ENCODE measurements at places on chromosomes 5 and 9. TPM values are rescaled to one million over a fixed set of nuclear protein-coding genes. Genes with fewer than 3 reads are reported as not detected.

The TRMT10B gene
- 0.53 TPM for total RNA-seq

The PITX1 gene
- 23.8 TPM for total RNA-seq

The NXNL2 gene
- not detected for total RNA-seq

The SPATA31E1 gene
- not detected for total RNA-seq

The BSPRY gene
- not detected for total RNA-seq

GRCh38 chr9:84235511-84235910 lies 105.0 kb downstream of the SLC28A3 start:
- no peaks in the 10 kb centered on the region for H3K27me3 ChIP-seq
- H3K27ac ChIP-seq, result no peak overlapping the region
- no peaks in the 10 kb centered on the region for H3K36me3 ChIP-seq
- DNase-seq, result no peak
- H3K4me1 ChIP-seq, result no peaks in the 10 kb centered on the region
- H3K4me3 ChIP-seq, result no peak overlapping the region

DNA sequence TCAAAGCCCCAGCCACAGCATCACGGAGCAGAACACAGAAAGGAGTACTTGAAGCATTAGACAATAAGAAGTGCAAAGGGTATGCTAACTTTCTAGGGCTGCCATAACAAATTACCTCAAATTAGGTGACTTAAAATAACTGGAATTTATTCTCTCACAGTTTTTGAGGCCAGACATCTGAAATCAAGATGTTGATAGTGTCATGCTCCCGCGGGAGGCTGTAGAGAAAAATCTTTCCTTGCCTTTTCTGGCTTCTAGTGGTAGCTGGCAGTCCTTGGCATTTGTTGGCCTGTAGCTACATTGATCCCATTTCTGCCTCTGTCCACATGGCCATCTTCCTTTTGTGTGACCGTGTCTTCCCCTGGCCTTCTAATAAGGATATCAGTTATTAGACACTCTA lies 51.9 kb upstream of the SPDL1 start:
- H3K36me3 ChIP-seq, result no peaks in the 10 kb centered on the region
- H3K27ac ChIP-seq, result no peak overlapping the region
- DNase-seq, result no peak
- H3K4me1 ChIP-seq, result no peaks in the 10 kb centered on the region

DNA sequence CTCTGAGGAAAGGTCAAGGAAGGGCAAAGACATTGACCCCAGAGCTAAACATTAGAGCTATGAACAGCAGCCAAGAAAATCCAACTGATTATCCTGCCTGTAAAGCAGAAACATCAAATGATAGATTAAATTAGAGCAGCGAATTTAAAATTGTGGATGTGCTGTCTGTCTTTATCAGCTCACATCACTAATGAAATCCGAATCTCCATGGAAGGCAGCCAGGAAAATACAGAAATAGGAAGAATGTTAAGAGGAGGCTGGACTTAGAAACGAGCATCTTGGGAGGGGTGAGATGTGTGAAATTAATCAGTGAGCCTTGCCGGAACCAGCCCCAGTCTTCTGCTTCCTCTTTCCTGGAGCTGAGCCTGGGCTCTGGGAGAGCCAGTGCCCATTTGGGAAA lies 191.0 kb downstream of the PJA2 start:
- H3K4me1 ChIP-seq, result no peaks in the 10 kb centered on the region
- H3K27me3 ChIP-seq, result no peaks in the 10 kb centered on the region
- no peak overlapping the region for H3K4me3 ChIP-seq
- H3K36me3 ChIP-seq, result no peaks in the 10 kb centered on the region
- no peak for DNase-seq

DNA sequence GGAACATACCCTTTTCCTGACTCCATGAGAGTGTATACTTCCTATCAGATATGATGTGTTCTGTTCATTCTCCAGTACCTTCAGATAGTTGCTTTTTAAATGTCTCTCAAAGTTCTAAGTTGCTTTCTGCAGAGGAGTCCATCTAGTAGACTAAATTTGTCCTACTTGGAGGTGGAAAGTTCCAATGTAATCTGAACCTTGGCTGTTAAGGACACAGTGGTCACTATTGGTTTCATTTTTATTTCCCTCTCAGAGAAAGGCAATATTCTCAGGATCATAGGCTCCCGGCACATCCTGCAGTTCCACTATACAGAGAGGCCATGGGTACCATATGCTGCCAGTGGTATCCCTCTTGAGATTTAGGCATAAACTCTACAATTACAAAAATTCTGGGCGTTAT lies 634.6 kb downstream of the LRRC70 start:
- no peak overlapping the region for H3K4me3 ChIP-seq
- no peak for DNase-seq
- no peaks in the 10 kb centered on the region for H3K27me3 ChIP-seq
- no peaks in the 10 kb centered on the region for H3K4me1 ChIP-seq
